NT2/D1 (cell line): ENCODE measurements at places on chromosomes 7 and 10.

GRCh38 chr7:82443547-82444219 is at the start of gene CACNA2D1:
TSS of gene CACNA2D1 (minus strand) at chr7:82443777.
- DNase-seq: peak; percentile 66

DNA sequence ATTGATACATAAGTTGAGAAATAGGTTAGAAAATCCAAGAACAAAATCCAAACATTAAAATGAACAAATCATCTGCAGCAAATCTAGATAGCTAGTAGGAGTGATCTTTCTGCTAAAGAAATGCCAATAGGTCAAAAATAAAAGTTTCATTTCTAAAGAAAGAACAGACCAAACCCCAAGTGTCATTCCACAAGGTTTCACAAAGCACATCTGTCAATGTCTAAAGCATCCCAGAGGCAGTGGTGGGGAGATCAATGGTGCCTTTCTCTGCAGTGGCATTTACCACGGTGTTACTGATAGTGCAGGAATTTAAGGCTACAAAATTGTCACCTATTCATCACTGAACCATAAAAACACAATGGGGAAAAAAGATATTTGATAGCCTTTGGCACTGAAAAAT is 147.9 kb downstream of the PARD3 start:
- DNase-seq: no peak

DNA sequence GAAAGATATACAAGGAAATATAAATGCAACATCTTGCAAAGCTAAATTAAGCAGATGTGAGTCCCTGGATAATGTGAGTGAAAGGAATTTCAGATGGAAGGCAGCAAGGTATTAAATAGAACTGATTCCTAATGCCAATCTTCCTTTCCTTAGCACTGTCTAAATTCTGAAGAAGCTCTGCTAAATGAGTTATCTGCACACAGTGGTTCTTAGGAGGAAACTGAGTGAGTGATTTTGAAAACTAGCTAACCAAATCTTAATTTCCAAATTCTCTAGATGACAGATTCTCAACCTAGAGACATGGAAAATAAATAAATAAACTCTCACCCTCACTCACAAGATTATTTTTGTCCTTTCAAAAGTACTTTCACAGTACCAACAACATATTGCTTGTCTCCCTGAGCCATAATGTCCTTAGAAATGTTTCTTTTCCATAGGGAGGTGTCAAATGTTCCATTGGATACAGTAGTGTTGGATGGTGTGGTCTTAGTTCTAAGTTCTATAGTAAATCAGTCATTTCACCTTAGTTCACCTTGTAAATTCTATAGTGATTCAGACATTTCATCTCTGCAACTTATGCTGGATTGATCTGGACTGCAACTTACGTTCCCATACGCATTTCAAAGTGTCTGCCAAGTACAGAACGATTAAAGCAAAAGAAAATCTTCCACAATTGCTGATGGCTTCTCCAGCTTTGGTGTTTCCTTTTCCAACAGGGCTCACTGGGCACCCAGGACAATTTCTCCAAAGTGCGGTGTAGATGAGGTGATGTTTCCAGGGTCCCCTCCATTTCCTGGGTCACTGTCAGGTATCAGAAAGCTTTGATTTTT is 145.4 kb upstream of the FAM171A1 start:
- DNase-seq: no peak

DNA sequence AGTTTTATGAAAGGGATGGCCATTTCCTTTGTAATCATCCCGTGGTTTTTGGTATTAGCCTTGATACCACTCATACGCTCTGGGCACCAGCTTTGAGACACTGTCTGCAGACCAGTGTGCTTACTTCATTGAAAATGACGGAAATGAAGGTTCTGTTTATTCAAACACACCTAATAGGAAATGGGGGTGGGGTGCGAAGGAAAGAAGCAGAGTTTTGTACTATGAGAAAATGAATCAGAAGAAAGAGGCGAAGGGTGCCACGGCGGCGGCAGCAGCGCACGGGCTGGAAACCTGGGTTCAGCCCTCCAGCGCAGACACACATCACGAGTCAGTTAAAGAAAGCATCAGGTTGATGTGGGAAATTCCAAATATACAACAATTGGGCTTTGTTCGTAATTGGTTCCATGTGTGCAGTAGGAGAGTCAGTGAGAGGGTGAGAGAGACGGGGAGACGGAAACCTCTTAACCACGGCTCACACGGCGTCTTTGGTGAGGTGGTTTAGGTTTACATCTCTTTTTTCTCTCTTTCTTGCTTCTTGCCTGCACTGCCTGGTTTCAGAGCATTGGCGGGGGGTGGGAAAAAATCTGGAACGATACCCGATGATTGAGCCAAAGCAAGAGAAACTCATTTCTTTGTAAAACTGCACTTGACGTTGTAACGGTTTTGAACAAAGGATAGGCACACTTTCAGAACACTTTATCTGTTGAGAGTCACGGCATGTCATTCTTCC is 321.2 kb downstream of the FRMD4A start:
- DNase-seq: no peak

DNA sequence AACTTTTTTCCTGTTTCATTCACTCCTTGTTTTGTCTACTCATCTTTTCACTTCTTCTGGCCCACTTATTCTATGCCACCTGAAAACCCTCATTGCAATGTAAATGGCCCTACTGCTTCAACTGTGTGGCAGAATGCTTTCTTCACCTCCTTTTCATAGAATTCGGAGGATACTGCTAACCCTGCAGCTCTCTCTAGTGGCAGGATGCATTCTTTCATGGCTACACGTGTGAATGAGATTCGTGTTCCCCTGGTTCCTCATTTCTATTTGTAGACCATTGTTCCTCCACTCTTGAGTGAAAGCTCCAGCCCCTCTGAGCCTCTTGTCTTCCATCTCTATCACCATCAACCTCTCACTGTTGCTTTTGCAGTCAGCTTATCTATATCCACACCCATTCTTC is 20.9 kb upstream of the CYP26C1 start:
- no peak for DNase-seq
